ENCODE measurements at places on chromosomes 12 and 14.

DNA sequence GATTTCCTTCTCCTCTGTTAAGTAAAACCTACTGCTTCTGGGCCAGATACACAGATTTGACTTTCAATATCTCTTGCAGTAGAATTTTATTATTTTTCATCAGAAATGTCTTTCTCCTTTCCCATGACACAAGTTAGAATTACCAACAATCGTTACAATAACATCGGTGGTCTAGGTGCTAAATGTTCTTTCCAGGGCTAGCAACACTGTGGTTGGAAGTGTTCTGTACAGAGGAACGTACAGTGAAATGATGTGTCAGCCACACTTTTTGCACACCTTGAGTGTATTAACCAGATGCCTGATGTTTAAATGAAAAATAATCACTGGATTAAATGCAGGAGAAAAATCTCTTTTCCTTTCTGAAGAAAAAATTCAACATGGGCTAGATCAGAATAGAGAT lies 27.7 kb upstream of the KLRD1 start:
- DNase-seq = no peak

GRCh38 chr12:51549637-51550036 lies 41.4 kb upstream of the SCN8A start:
- no peak for DNase-seq

DNA sequence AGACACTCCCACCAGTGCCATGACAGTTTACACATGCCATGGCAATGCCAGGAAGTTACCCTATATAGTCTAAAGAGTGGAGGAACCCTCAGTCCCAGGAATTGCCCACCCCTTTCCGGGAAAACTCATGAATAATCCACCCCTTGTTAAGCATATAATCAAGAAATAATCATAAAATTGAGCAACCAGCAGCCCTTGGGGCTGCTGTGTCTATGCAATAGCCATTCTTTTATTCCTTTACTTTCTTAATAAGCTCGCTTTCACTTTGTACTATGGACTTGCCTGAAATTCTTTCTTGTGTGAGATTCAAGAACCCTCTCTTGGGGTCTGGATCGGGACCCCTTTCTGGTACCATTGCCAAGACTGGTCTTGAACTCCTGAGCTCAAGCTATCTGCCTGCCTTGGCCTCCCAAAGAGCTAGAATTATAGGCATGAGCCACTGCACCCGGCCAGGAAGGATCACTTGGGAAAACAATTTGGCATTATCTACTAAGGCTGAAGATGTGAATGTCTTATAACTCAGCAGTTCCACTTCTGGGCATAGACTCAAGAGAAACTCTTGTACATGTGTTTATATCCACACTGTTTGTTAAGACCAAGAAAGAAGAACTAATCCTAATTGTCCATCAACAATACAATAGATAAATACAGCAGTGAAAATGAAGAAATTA lies 35.9 kb upstream of the CEP83 start:
- DNase-seq = no peak

DNA sequence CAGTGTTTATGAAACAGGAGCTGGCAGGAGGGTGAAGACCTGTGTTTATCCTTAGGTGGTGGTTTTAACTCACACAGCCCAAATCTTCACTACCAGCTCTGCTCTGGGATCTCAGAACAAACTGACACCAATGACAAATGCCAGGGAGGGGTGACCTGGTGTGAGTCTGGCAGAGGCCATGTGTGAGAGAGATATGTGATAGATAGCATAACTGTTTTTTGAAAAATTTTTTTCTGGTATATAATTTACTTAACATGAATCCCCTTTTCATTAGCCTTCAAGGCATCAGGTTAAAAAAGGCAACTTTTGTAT lies 51.5 kb downstream of the SLC38A4 start:
- DNase-seq = no peak

GRCh38 chr12:162467-163307 lies 51.3 kb downstream of the SLC6A12 start:
- no peak for DNase-seq

DNA sequence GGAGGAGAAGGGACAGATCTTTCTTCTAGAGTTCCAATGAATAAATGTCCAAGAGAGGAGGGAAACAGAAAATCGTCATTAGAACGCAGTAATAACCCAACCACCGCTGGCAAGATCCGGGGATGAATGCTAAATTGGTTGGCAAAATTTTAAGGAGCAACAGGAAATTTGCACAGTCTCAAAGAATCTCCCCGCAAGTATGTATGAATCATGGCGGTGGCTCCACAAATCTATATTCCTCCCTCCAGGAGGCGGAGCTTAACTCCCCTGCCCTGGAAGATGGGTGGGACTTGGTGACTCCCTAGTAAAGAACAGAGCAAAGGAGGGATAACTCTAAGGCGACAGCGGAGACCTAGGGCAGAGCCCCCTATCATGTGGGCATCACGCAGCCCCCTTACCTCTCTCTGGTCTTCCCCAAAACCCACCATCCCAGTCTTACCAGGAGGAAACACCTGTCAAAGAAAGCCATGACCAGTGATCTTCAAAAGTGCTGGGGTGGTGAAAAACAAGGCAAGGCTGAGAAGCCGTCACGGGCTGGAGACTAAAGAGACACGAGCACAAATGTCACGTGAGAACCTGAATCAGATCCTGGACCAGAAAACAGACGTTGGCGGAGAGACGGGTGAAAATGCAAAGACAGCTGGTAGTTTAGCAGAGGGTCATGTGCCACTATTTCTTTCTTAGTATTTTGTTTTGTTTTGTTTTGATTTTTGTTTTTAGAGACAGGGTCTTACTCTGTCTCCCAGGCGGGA lies 125.8 kb downstream of the NCOR2 start:
- DNase-seq = no peak

GRCh38 chr14:101838476-101838875 lies 77.0 kb downstream of the PPP2R5C start:
- DNase-seq = no peak

DNA sequence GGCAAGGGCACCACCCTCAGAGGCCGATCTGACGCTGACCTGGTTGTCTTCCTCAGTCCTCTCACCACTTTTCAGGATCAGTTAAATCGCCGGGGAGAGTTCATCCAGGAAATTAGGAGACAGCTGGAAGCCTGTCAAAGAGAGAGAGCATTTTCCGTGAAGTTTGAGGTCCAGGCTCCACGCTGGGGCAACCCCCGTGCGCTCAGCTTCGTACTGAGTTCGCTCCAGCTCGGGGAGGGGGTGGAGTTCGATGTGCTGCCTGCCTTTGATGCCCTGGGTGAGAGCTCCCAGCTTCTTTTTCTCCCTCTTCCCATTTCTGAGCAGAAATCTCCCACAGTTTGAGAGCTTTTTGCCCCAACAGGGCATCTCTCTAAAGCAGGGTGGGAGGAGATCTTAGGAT lies 1.8 kb downstream of the OAS1 start:
- DNase-seq = no peak

Measured in mesenteric fat pad (tissue), 1 donor.